HAP-1 (cell line): ENCODE measurements at places on chromosomes 12 and 14.

GRCh38 chr12:111430433-111431353 is 25.0 kb downstream of the SH2B3 start:
- no peak for DNase-seq

DNA sequence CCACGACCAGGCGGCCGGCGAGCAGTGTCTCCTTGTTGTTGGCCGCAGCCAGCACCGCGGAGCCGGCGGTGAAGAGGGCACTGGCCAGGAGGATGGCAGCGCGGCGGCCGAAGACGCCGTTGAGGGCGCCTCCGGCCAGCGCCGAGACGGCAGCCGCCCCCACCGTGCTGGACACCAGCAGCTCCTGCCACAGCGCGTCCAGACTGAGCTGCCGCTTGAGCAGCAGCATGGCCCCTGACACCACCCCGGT is 691 bp downstream of the SLC2A13 start:
- DNase-seq: no peak

DNA sequence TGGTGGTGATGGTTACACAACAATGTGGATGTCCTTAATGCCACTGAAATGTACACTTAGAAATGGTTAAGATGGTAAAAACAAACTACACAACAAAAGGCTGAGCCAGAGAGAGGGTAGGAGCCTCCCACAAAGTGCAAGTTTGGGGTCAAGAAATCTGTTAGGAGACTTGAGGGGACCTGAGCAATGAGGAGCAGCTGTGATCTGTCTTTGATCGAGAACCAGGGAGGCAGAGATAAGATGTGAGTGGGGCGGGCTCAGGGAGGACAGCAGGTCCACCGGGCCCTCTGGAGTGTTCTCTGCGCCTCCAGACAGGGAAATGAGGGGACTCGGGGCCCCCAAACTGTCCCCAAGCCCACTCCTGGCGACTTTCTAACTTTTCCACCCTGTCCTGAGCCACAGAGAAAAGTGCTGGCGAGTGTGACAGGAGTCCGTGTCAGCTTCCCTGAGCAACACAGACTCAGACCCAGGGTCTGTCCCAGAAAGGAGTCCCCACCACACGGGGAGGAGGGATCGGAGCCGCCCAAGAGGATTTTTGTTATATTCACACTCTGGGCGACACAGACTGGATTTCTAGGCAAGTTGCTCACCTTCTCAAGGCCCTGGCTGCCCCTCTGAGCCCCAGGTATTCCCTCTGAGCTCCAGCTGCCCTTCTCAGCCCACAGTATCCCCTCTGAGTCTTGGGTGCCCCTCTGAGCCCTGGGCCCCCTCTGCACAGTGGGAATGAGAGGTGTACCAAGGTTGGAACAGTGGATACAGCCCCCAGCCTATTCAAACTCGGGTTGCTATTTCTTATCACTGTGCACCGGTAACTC is 11.5 kb upstream of the SCARB1 start:
- DNase-seq: no peak

GRCh38 chr12:69024413-69024812 is 91.4 kb upstream of the CPM start:
- DNase-seq: no peak

DNA sequence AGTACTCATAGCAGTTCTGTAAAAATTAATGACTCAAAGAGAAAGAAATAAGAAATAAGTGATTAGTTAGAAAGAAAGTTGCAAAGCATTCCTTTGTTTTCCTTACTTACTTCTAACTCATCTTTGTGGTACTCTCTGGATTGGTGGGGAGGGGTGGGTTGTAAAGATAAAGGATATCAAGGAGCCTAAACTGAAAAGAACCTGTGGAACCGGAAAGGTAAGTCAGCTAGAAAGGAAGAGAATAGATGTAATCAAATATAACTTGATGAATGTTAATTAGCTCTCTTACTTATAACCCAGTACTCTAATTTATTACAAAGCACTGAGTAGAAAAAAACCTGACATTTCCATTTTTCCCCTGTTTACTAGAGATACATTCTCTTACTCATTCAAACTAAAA is 37.5 kb upstream of the KRR1 start:
- no peak for DNase-seq

DNA sequence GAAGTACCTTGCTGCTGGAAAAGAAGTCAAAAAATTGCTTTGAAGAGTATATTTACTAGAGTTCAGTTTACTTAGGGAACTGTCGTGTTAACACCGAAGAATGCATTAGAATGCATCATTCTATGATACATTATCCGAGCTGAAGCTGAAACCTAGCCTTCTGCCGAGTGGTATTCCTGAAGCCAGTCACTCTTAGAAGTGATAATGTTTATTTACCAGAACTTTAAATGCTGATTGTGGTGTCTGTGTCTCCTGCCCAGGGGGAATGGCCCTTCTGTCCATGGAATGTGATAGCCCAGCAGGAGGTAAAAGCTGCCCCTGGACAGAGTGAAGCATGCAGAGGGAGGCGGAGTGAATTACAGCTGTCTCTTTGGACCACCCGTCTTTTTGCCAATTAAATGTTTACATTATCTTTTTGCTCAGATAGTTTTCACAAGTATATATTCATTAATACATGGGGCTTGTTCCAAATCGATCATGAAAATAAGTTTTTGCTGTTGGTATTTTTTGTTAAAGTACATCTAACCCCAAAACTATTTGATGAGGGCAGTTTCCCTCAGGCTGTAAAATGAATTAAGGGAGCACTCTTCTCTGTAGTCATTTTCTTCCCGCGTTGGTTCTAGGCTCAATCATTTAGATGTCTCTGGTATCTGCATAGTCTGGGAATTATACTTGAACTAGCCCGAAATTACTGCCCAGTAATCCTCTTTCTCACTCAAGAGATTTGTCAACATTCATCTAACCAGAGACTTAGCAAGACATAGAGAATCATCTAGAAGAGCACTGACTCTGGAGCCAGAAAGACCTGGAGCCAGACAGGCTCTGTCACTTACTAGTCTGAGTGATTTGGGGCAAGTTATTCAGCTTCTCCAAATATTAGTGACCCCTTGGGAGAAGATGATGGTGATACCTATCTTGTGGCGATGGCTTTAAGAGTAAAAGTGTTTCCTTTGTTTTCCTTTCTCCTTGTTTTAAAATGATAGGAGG is 147.6 kb downstream of the CRADD start:
- DNase-seq: no peak

DNA sequence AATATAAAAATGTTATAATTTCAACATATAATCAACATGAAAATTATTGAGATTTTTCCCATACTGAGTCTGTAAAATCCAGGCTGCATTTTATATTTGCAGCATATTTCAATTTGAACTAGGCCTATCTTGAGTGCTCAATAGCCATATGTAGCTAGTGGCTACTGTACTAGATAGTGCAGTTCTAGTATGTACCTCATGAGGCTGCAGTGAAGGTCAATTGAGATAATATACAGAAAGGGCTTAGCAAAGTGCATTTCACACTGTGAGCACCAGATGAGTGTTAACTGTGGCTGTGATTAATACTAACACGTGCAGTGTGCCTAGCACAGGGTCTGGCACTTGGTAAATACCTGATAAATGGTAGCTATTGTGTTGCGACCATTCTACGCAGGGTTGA is 5.4 kb upstream of the SLC22A17 start:
- no peak for DNase-seq

- DNase-seq: no peak
Observed at GRCh38 chr12:131119936-131120335, 166.2 kb downstream of the ADGRD1 start.

DNA sequence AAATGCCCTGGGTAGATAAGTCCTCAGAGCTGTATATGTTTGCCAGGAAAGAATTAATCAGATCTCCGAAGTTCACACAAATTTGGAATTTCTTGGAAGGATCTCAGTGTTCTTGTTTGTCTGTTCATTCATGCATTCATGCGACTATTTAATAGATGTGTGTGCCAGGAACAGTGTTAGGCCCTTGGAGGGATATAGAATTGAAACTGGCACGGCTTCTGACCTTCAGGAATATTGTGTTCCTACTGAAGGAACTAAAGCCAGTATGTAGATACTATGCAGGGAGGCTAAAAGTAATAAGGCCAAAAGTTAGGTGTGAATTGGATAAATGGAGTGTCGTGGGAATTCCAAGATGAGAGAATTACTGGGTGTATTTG is 166.0 kb upstream of the NOS1 start:
- DNase-seq: no peak

- DNase-seq: no peak
Observed at GRCh38 chr12:94421868-94422740, 37.6 kb downstream of the CEP83 start.

DNA sequence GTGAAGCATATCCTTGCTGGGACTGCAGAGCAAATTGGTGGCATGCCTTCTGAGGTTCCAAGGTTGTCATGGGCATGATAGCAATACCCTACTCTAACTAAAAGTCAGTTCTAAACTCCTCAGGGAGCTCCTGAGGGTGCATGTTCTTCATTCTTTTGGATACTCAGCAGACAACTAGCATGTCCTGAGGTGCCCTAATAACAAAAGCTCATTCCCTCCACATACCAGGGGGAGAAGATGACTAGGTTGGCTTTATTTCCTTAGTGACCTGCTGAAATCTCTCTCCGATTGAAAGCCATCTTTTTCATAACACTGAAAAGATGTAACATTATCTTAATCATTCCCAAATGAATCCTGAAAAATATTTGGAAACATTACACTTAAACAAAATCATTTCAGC is 188.7 kb upstream of the IGF1 start:
- DNase-seq: no peak

- no peak for DNase-seq
Observed at GRCh38 chr14:68146818-68147217, 327.2 kb downstream of the RAD51B start.

GRCh38 chr14:51872396-51872795 is 12.0 kb downstream of the GNG2 start:
- peak; percentile 25 for DNase-seq

DNA sequence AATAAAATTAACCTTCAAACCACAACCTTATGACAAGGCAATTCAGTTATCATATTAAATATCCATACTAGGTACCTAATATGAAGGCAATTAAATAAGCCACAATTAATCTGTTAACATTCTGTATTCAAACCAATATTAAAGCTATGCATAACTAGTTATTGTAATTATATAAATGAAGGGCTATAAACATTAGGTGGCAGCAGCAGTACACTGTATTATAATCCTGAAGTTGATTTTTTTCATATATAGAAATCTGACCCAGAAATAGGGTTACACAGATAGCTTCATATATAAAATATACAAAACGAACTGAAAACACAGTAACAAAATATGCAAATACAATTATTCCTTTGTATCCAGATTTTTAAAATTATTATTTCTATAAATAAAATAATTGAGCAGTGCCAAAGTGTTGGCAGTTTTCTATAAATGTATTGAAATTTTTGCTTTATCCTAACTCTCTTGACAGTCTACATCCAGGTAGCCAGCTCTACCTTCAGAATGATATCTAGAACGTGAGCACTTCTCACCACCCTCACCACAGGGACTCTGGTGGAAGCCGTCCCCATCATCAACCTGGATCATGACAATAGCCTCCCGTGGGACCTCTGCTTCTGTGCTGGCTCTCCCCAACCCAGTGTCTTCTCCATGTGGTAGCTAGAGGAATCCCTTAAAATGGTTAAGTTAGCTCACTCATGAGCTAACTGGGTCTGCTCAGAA is 136.2 kb downstream of the MED13L start:
- DNase-seq: no peak

GRCh38 chr12:81010641-81011040 is 67.2 kb upstream of the ACSS3 start:
- no peak for DNase-seq

- no peak for DNase-seq
Observed at GRCh38 chr12:92076101-92076500, 69.5 kb downstream of the BTG1 start.

DNA sequence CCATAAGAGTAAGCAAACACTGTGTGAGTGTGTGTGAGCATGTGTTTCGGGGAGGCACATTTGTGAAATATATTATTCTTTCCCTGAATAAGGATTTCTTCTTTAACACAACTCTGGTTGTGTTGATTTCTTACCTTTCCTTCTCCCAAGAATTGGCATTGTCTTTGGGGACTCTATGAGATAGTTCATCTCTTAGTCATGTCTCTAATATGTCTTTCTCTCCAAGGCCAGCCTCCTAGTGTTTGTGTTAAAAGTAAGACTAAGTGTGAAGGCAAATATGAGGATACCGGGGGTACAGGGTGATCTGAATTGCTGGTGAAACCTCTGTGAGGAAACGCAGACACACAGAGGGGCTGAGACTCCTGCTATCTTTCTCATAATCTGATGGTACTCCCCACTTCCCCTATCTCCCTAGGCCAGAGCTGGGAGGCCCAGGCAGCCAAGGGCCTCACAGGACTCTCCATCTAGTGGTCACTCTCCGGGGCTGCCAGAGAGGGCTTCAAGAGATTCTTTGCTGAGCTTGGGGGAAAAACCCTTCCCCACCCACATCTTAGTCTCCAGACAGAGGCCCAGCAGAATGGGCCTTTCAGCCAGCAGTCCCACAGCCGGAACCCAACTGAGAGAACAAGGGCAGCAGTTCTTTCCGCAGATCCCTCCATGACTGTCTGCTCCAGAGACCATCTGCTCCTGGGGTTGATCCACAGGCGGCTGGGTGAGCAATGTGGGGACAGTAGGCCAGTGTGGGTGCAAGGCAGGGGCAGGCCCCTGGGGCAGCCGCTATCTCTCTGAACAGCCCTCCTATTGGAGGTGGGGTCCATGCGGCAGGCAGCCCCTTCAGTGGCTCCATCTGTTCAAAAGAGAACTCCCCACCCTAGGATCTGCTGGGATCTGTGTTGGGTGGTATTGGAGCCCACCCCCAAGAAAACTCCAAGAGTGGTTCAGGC is 5.8 kb upstream of the HOXC12 start:
- no peak for DNase-seq

DNA sequence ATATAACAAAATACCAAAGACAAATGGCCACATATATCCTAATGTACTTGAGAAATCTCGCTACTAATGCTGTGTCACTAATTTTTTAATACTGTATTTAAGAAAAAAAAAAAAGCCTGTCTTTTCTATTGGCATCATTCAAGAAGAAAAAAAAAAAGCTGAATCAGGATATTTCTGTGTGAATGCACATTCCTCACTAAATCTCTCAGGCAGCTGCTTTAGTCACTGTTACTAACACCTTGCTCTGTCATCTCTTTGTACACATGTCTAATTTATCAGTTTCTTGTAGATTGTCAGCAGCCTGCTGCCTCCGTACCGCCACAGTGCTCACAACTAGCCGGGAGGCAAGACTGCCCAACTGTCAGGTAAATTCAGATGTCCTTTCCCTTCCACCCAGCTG is 32.0 kb upstream of the FGD4 start:
- DNase-seq: no peak

DNA sequence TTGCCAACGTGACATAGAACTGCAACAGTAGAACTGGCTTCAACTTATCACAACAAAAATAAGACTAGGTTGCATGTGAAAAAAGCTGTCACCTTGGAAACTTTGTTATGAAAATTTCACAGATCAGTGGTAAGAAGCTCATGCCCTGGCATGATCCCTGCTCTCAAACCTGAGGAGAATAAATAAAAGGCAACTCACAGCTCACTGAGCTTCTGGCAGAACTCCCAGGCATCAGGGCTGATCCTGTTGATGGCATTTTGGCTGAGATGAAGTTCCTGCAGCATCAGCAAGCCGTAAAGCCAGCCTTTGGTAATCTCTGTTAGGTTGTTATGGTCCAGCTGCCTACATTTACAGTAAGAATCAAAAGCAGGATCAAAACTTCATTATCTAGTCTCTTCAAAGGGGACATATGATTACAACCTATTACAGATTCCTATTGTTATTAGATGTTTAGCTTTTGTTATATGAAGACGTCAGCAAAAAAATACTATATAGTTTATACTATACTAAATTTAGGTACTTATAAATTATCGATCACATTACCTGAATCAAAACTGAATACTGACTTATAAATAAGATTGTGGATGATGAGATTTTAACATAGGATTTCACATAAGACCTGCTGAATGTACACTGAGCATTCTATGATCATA is 32.0 kb downstream of the LRIG3 start:
- no peak for DNase-seq
